Fibroblast of mammary gland (primary cell): ENCODE measurements at places on chromosomes 16 and 17.

DNA sequence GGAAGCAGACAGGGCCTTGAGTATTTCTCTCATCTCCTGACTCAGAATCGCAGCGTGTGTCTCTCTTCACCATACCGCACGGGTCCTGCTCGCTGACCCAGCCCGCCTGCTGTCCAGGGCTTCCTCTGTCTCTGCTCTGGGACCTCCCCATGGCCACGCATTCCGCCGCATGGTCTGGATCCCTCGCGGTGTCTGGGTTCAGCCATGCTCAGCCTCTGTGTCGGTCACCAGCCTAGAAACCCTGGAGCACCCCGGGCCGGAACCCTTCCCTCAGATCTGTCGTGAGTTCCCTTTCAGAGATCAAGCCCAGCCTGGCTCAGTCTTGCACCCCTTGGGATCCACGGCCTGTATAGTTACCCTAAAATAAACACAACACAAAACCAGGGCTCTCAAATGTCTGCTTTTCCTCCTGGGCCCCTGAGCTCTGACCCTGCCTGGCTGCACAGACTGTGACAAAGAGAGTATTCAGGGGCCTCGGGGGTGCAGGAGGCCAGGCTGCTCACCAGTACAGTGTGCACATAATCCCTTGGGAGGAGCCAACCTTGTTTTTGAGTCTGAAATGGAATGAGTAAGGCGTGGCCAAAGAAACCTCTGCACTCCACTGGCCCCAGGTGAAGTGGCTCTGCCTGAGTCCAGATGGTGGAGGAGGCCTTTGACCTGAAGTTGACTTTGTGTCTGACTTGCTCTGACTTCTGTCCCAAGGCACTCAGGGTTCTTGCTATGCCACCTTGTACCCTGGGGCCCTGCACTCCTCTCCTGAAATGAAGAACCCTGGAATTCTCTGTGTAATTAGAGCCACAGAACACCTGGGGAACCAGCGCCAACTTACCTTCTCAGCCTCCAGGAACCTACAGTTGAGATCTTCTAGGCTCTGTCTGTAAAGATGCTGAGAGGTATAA lies 5.8 kb upstream of the SPIRE2 start:
- DNase-seq: no peak

GRCh38 chr16:6602405-6602804 lies 730.2 kb upstream of the RBFOX1 start:
- DNase-seq: no peak

DNA sequence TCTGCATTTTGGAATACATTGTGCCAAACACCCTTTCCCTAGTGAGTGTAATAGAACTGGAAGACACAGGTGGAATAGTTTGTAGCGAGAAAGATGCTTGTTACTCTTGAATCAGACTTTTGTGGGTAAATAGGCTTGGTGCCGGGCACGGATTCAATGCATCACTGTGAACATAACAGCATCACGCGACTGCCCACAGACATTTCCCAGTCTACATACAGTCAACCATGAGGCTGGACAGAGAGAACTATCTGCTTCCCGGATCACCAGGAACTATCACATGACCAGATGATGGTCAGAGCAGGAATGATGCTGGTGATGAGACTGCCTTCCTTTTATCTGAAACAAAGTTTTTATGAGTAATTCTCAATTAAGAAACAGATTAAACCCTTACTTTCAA lies 397 bp upstream of the KRTAP9-2 start:
- no peak for DNase-seq

GRCh38 chr16:71565812-71566700 lies 10.8 kb downstream of the TAT start:
- DNase-seq: no peak

DNA sequence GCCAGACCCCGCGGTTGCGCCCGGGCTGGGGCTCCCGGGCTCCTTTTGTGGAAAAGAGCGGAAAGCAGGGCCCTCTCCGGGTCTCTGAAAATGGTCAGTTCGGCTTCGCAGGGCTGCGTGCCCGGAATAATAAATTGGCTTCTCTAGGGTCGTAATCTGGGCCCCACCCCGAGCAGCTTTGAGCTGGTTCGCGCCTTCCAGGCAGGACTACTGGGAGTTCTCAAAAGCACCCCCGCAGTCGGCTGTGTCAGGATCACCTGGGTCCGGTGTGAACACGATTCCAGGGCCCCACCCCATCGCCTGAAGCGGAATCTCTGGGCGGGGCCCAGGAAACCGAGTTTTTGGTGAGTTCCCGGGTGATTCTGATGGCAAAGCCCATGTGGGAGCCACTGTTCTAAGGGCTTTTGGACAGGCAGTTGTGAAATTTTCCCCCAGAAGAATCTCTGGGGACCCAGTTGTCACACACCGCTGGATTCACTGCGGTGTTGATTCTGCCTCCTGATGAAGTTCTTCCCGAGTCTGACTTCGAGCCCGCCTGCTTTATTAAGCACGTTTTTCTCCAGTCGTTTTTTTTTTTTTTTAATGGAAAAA lies 77.0 kb downstream of the MRC2 start:
- DNase-seq: peak; percentile 64

- peak; percentile 27 for DNase-seq
Measured at GRCh38 chr17:57834146-57834741, 15.6 kb downstream of the MRPS23 start.

GRCh38 chr17:73286863-73287296 lies 24.9 kb downstream of the CDC42EP4 start:
- peak; percentile 83 for DNase-seq
